NCI-H1105 (cell line): ENCODE measurements at places on chromosomes 2 and 18.

DNA sequence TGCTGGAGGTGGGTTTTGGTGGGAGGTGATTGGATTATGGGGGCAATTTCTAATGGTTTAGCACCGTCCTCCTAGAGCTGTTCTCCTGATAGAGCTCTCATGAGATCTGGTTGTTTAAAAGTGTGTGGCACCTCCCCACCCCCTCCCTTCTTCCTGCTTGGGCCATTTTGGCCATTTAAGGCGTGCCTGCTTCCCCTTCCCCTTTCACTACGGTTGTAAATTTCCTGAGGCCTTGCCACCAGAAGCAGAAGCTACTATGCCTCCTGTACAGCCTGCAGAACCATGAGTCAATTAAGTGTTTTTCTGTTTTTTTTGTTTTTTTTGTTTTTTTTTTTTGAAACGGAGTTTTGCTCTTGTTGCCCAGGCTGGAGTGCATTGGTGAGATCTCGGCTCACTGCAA lies 335.7 kb upstream of the HS6ST1 start:
- DNase-seq, result no peak

GRCh38 chr18:21361307-21361880 lies 119.4 kb downstream of the GREB1L start:
- DNase-seq, result no peak

DNA sequence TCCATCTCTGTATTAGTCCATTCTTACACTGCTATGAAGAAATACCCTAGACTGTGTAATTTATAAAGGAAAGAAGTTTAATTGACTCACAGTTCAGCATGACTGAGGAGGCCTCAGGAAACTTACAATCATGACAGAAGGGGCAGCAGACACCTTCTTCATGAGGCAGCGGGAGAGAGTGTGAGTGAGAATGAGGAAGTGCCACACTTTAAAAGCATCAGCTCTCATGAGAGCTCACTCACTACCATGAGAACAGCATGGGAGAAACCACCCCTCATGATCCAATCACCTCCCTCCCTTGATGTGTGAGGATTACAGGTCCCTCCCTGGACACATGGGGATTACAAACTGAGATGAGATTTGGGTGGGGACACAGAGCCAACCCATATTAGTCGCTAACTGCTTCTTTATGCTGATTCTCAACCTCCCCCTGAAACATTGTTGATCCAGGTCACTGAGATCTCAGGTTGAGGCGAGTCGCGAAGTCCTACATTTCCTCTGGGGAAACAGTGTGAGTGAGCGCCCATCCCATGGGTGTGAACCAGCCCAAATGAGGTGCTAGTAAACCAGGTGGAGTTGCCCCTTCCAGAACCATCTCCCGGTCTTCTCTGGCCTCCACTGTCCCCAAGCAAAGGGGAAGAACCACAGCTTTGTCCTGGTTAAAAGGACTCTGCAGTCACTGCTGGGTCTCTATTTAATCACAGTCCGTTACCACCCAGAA lies 123.8 kb downstream of the CAPN13 start:
- no peak for DNase-seq

GRCh38 chr2:203453858-203454451 lies 81.1 kb downstream of the RAPH1 start:
- peak; percentile 26 for DNase-seq

- no peak for DNase-seq
Observed at GRCh38 chr18:21040466-21040865, 71.1 kb downstream of the ROCK1 start.

DNA sequence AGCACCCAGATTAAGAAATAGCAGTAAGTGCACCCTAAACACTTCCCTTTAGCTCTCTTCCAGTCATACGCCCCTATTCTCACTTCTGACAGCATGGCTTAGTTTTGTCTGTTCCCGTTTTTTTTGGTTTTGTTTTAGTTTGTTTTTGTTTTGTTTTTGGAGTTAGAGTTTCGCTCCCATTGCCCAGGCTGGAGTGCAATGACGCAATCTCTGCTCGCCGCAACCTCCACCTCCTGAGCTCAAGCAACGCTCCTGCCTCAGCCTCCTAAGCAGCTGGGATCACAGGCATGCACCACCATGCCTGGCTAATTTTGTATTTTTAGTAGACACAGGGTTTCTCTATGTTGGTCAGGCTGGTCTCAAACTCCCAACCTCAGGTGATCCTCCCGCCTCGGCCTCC lies 2067.7 kb downstream of the SUCLG1 start:
- no peak for DNase-seq

DNA sequence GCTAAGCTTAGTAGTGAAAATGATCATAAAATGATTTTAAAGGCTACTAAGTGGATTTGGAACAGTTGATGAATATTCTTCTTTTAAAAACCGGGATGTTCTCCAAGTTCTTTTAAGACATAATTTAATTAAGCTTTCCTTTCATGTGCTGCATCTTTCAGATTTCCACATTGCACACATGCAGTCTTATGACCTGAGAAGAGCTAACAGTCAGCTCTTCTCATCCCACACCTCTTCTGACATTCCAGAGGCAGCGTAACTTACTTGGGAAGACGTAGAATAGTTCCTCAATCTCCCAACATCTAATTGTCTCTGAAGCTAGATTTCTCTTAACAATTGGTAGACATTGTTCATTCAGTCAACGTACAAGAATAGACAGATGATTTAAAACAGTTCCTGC lies 181.8 kb downstream of the SP3 start:
- DNase-seq, result no peak

GRCh38 chr18:74589021-74589420 lies 8.6 kb upstream of the ZNF407 start:
- no peak for DNase-seq

GRCh38 chr2:11995456-11995855 lies 249.0 kb downstream of the LPIN1 start:
- no peak for DNase-seq

- no peak for DNase-seq
Observed at GRCh38 chr2:109062145-109062858, 66.7 kb upstream of the SH3RF3 start.

GRCh38 chr2:11773747-11774525 lies 27.5 kb downstream of the LPIN1 start:
- no peak for DNase-seq
